B cell (primary cell): ENCODE measurements at places on chromosomes 16 and 17.

- no peak overlapping the region for H3K4me3 ChIP-seq
- H3K27me3 ChIP-seq: no peaks in the 10 kb centered on the region
- H3K36me3 ChIP-seq: peaks cover 95% of the 10 kb centered on the region
- DNase-seq: no peak
Measured at GRCh38 chr16:58578642-58579041, 51.0 kb downstream of the CNOT1 start.

GRCh38 chr17:77191244-77191643 is 50.5 kb downstream of the SEC14L1 start:
- H3K27me3 ChIP-seq: no peaks in the 10 kb centered on the region
- no peak overlapping the region for H3K4me3 ChIP-seq
- H3K4me1 ChIP-seq: peaks cover 31% of the 10 kb centered on the region
- no peak overlapping the region for H3K27ac ChIP-seq
- H3K36me3 ChIP-seq: peaks cover 49% of the 10 kb centered on the region
- DNase-seq: no peak

GRCh38 chr16:11619327-11619851 is 32.7 kb upstream of the LITAF start:
- peak; percentile 59 for DNase-seq
- H3K27me3 ChIP-seq: no peaks in the 10 kb centered on the region
- H3K36me3 ChIP-seq: no peaks in the 10 kb centered on the region
- no peak overlapping the region for H3K4me3 ChIP-seq
- H3K27ac ChIP-seq: peak overlapping the region; percentile 44

- H3K27me3 ChIP-seq: no peaks in the 10 kb centered on the region
- peaks cover 24% of the 10 kb centered on the region for H3K4me1 ChIP-seq
- peak overlapping the region; percentile 68 for H3K4me3 ChIP-seq
- DNase-seq: no peak
- H3K36me3 ChIP-seq: peaks cover 4% of the 10 kb centered on the region
- peak overlapping the region; percentile 71 for H3K27ac ChIP-seq
Measured at GRCh38 chr16:56450275-56450985, 702 bp downstream of the NUDT21 start.

GRCh38 chr17:47119746-47120520 is 69.2 kb downstream of the CDC27 start:
- no peak overlapping the region for H3K27ac ChIP-seq
- H3K4me3 ChIP-seq: no peak overlapping the region
- no peak for DNase-seq
- H3K27me3 ChIP-seq: no peaks in the 10 kb centered on the region
- peaks cover 33% of the 10 kb centered on the region for H3K36me3 ChIP-seq
- H3K4me1 ChIP-seq: no peaks in the 10 kb centered on the region

DNA sequence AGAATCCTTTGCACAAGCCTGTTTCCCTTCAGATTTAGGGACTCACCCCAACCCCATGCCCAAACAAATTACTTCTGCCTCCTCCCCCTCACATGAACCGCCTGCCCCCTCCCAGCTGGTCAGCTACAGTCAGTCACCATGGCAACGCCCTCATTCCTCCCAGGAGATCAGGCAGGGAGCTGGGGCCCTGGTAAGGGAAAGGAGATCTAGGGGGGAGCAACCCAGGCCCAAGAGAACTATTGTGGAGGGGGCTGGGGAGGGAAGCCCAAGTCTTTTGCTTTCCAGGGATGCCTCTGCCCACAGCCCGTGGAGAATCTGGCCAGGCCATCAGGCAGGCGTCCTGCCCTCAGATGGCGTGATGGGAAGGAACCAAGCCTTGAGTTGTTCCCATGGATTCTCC is 2.8 kb downstream of the FAM171A2 start:
- no peak overlapping the region for H3K4me3 ChIP-seq
- H3K27me3 ChIP-seq: peaks cover 17% of the 10 kb centered on the region

DNA sequence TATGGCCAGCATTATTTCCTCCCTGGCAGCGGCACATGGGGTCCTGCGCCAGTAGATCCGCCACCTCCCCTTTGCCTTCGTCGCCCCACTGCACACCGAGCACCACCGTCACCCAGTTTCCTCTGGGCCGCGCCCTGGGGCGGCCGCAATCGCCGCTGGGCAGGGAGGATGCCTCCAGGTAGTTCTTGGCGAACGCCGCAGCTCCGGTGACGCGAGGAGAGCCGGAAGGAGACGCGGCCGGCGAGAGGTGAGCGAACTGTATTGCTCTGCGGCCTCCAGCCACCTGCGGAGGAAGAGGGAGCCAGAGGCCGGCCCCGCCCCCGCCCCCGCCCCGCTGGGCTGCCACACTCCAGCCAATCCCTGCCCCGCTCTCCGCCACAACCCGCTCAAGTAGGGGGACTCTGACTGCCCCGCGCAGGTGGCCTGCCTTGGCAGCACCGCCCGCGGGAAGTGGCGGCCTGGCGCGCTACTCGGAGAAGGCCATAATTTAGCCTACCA is 11.8 kb upstream of the SLFN13 start:
- H3K27ac ChIP-seq: peak overlapping the region; percentile 22
- peak; percentile 92 for DNase-seq

GRCh38 chr17:48307814-48308411 is 122.1 kb downstream of the SKAP1 start:
- peak; percentile 70 for DNase-seq
- no peak overlapping the region for H3K4me3 ChIP-seq
- H3K36me3 ChIP-seq: no peaks in the 10 kb centered on the region
- H3K27ac ChIP-seq: no peak overlapping the region

- H3K27ac ChIP-seq: no peak overlapping the region
- H3K4me1 ChIP-seq: no peaks in the 10 kb centered on the region
- no peak for DNase-seq
- no peaks in the 10 kb centered on the region for H3K27me3 ChIP-seq
Measured at GRCh38 chr17:79083191-79083971, 8.8 kb downstream of the ENGASE start.

DNA sequence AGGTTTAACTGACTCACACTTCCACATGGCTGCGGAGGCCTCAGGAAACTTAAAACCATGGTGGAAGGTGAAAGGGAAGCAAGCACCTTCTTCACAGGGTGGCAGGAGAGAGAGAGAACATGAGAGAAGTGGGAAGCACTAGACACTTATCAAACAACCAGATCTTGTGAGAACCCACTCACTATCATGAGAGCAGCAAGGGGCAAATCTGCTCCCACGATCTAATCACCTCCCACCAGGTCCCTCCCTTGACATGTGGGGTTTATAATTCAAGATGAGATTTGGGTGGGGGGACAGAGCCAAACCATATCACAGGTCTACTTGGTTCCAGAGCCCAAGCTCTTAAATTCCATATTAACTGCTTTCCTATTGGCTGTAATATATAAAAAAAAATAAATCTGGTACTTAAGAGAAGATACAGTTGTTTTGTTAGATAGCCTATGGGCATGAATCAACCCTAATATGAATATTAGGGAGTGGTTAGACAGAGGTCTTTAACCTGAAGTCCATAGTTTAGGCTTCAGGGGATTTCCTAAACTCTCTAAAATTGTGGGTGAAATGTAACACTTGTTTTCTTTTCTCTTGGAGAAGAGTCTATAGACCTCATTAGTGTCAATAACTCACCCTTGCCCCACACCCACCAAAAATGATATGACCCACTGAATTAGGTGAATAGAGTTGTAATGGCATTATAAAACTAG is 56.7 kb downstream of the SKAP1 start:
- no peaks in the 10 kb centered on the region for H3K27me3 ChIP-seq
- no peaks in the 10 kb centered on the region for H3K36me3 ChIP-seq
- DNase-seq: no peak
- peak overlapping the region; percentile 52 for H3K27ac ChIP-seq

GRCh38 chr17:77124192-77124889 is 16.4 kb upstream of the SEC14L1 start:
- H3K36me3 ChIP-seq: no peaks in the 10 kb centered on the region
- H3K27me3 ChIP-seq: no peaks in the 10 kb centered on the region
- H3K4me3 ChIP-seq: no peak overlapping the region
- H3K27ac ChIP-seq: no peak overlapping the region
- peaks cover 4% of the 10 kb centered on the region for H3K4me1 ChIP-seq
- DNase-seq: no peak

DNA sequence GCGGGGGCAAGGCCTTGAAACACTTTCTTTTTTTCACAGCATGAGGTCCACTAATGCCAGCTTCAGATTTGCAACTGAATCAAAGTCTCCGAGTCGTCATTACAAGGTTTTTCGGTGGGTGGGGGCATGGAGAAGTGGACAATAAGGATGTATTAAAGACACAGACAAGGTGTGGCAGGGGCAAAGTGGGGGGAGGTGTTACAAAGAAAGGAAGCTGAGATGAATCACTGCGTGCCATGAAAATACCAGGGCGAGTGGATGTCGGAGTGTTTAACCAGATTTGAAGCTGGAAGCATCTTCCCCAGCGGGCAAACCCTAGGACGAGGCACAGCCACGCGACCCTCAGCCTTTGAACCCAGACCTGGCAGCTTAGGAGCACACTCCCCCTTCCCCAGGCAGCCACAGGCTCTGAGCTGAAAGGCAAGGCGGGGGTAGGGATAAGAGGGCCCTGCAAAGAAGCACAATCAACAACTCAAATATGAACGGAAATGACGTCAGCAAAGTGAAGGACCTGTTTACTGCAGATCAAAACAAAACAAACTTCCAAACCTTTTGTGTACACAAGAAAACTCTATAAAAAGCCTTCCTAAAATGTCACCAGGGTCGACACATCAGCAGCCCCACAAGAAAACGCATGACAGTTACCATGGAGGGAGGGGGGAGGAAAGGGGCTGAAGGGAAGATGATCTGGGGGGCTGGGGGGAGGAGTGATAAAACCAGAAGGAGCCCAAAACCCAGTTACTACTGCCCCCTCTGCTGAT is 5.6 kb upstream of the ZFHX3 start:
- no peaks in the 10 kb centered on the region for H3K27me3 ChIP-seq
- H3K27ac ChIP-seq: no peak overlapping the region
- H3K4me3 ChIP-seq: no peak overlapping the region
- DNase-seq: no peak

GRCh38 chr16:56965149-56966092 is 3.7 kb downstream of the CETP start:
- no peaks in the 10 kb centered on the region for H3K27me3 ChIP-seq
- no peak overlapping the region for H3K27ac ChIP-seq
- H3K4me1 ChIP-seq: peaks cover 19% of the 10 kb centered on the region
- no peak overlapping the region for H3K4me3 ChIP-seq
- no peaks in the 10 kb centered on the region for H3K36me3 ChIP-seq

DNA sequence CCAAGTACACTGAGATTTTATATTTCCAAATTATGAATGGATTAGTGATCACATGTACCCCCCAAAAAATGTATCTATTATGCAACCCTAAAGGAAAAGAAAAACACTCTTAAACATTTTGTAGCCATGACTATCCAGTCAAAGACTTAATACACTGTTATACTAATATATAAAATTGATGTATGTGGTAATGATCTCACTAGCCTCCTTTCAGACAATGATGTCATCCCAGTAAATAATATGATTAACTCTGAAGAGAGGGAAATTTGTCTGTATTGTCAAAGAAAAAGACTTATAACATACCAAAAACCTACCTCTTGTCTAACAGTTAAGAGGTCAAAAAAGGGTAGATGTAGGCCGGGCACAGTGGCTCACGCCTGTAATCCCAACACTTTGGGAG is 80.7 kb downstream of the USP32 start:
- H3K4me1 ChIP-seq: peaks cover 10% of the 10 kb centered on the region
- no peak overlapping the region for H3K4me3 ChIP-seq
- H3K36me3 ChIP-seq: no peaks in the 10 kb centered on the region
- no peak for DNase-seq
- H3K27ac ChIP-seq: no peak overlapping the region
- H3K27me3 ChIP-seq: no peaks in the 10 kb centered on the region

DNA sequence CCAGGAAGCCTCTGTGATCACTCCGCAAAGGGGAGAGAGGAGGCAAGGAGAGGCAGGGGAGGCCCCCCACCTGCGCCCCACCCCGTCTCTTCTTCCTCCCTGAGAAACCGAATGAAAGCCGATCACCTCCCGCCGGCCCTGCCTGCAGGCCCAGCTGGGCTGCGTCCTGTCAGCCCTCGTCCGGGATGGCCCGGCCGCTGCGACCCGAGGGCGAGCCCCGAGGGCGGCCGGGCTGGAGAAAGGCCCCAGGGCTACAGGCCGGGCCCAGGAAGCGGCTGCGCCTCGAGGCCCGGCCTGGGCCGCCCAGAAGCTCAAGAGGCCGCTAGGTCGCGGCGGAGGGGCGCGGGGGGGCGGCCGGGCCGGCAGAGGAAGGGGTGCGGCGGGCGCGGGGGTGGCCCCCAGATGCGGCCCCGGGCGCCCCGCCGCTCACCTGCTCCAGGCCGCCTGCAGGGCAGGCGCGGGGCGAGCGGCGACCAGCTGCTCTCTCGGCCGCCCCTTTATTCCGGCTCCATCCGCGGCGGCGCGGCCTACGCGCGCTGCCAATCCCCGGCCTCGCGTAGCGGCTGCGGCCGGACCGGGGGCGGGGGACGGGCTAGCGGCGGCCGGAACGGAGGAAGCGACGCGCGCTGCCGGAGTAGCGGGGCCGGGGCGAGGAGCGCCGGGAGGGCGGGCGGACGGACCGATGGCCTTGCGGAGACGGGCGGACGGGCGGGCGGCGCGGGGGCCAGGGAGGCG is at the start of gene ZNF319:
Gene ZNF319 (minus strand): TSS at position 702 of the 735 bp plus-strand sequence. CDS start 2,407 bp downstream, outside the sequence.
- no peak for DNase-seq
- H3K27ac ChIP-seq: peak within 1 kb of the TSS; percentile 86
- no peaks in the 10 kb centered on the region for H3K27me3 ChIP-seq
- peak within 1 kb of the TSS; percentile 88 for H3K4me3 ChIP-seq
- no peaks in the 10 kb centered on the region for H3K36me3 ChIP-seq

GRCh38 chr17:15944759-15945526 is at the start of gene ADORA2B:
Gene ADORA2B (plus strand): TSS chr17:15945130. CDS start chr17:15945249, 119 bp downstream.
- peak within 1 kb of the TSS; percentile 15 for H3K4me3 ChIP-seq
- H3K27me3 ChIP-seq: peaks cover 46% of the 10 kb centered on the region
- peak; percentile 38 for DNase-seq
- H3K27ac ChIP-seq: no peak within 1 kb of the TSS
- H3K36me3 ChIP-seq: no peaks in the 10 kb centered on the region
- H3K4me1 ChIP-seq: peaks cover 18% of the 10 kb centered on the region

DNA sequence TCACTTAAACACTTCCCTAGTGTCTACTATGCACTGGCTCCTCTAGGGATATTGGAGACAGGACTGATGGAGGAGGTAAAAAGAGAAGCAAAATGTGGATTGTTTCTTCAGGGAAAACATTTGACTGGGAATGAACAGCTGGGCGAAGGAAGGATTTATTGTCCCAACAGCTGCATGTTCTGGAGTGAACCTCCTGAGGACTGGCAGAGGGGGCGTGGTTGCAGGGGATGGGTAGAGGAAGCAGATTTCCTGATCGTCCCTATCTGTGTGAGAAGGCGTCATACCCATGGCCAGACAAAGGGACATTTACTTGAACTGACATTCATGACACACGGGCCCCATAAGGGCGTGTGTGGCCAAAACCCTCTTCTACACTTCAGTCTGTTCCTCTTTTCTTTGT is 321.5 kb downstream of the MAP2K4 start:
- DNase-seq: no peak
- H3K4me1 ChIP-seq: no peaks in the 10 kb centered on the region
- H3K4me3 ChIP-seq: no peak overlapping the region
- H3K27me3 ChIP-seq: no peaks in the 10 kb centered on the region
- H3K27ac ChIP-seq: no peak overlapping the region

DNA sequence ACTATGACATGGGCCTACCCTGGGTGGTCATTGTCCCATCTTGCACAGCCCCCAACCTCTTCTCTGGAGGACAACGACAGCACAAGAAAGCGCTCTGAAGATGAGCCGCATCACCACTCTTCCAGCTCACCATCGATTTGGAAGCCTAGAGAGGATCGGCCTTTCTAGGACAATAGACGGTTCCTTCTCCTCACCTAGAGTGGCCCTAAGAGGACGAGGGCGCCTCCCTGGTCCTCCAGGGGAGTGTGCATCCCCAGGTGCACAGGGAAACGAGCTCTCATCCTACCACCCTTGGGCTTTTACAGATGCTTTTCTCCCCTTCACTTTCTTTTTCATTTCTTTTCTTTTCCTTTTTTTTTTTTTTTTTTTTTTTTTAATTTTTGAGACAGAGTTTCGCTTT is 20.3 kb upstream of the SLC52A1 start:
- H3K4me3 ChIP-seq: no peak overlapping the region
- peaks cover 5% of the 10 kb centered on the region for H3K27me3 ChIP-seq
- no peak for DNase-seq
